ENCODE measurements at places on chromosomes 11 and 22. TPM values are rescaled to one million over a fixed set of nuclear protein-coding genes. Genes with fewer than 3 reads are reported as not detected.

- DNase-seq, result no peak
Observed at GRCh38 chr11:17777738-17778091, 43.1 kb downstream of the KCNC1 start.

DNA sequence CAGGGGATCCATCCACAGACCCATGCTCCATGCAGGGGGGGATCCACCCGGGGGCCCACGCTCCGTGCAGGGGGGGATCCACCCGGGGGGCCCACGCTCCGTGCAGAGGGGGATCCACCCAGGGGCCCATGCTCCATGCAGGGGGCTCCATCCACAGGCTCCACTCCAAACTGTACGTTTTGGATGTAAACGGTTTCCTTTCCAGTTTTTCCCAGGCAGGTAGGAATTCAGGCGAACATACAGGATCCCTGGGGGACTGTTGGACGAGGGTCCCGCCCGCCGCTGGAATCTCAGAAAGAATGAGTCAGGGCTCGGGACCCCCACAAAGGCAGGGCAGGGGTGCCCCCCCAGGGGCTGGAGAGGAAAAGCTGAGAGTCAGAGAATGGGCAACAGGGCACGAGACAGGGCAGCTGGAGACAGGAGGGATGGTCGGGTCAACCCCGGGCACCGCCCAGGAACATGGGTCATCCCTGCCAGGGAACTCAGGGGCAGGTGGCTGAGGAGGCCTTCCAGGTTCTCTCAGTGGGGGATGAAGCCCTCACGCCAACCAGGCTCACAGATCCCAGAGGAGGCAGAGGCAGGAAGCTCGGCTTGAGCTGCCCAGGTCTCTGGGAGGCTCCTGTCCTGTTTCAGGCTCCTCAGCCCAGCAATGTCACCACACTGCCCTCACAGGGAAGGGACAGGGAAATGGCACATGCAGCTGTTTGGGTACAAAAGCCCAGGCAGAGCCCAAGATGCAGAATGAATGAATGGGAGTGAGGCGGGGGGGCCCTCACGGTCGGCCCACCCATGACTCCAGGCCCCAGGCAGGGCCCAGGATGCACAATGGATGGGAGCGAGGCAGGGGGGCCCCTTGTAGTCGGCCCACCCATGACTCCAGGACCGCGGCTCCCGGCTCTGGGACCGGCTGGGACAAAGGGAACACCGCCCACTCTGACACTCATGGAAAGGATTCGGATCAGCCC is 200.2 kb downstream of the BRD1 start:
- DNase-seq, result no peak

GRCh38 chr11:370070-370941 is 1.0 kb downstream of the B4GALNT4 start:
- no peak for DNase-seq

DNA sequence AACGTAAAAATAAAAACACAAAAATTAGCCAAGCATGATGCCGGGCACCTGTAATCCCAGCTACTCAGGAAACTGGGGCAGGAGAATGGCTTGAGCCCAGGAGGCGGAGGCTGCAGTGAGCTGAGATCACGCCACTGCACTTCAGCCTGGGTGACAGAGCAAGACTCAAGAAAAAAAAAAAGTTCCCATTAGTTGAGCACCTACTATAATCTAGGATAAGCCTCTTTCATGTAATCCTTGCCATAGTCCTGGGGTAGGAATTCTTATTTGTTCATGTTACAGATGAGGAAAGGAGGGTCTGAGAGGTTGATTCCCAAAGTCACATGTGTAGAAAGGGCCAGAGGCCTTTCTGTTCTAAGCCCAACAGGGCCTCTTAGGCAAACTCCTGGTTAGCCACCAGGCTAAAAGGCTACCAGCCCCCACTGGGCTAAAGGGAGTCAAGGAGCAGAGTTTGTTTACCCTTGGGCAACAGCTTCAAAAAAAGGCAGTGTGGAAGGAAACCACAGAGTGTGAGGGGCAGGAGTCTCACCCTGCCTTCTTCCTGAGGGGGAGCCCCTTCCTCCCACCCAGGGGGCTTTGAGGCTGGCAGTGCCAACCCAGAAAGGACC is 21.6 kb upstream of the CSNK1E start:
- DNase-seq, result no peak

GRCh38 chr11:62905296-62905695 is 15.9 kb downstream of the CHRM1 start:
- no peak for DNase-seq

DNA sequence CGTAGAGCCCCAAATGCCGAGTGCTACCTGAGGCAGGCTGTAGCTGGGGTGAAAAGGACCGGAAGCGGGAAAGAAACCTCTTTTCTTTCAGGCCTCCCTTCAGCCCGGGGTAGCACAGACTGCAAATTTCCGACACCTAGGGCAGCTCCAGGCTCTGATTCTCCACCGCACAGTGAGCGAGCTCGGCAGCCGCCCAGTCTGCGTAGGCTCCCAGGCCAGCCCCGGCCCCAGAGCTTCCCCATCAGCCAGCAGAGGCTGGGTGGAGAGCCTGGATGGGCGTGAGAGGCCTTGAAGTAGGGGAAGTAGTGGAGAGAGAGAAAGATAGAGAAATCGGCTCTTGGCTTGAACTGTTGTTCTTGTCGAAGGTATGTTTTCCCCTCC is 9.3 kb upstream of the PAX6 start:
- no peak for DNase-seq

DNA sequence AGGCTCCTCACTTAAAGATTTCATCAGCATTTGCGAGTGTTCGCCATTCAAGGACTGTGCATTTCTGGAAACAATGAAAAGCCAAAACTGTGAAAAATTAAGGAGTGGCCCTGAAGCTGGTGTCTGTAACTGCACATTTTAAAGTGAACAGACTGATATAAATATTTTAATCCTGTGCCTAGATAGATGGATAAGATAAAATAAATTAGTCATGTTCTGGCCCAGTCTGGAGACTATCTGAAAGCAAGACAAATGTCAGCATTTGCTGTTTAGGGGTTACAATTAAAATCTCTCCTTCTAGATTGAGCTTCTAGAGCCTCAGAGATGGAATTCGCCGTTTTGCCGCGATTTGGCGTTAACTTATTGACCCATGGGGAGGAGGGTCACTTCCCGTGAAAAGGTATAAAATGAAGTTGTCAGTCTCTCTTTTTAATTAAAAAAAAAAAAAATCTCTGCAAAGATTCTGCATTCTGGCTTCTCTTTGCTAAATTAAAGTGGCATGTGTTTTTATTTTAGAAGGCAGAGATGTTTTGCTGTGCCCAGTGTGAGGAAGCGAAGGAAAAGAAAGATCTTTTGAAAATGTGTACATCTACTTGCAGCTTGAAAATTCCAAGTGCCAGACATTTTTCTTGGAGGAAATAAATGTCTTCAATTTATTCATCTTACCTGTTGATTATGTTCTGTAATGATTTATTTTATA is 79.7 kb upstream of the WNT7B start:
- DNase-seq, result no peak

- no peak for DNase-seq
Observed at GRCh38 chr11:1630271-1630670, 696 bp downstream of the KRTAP5-5 start.

DNA sequence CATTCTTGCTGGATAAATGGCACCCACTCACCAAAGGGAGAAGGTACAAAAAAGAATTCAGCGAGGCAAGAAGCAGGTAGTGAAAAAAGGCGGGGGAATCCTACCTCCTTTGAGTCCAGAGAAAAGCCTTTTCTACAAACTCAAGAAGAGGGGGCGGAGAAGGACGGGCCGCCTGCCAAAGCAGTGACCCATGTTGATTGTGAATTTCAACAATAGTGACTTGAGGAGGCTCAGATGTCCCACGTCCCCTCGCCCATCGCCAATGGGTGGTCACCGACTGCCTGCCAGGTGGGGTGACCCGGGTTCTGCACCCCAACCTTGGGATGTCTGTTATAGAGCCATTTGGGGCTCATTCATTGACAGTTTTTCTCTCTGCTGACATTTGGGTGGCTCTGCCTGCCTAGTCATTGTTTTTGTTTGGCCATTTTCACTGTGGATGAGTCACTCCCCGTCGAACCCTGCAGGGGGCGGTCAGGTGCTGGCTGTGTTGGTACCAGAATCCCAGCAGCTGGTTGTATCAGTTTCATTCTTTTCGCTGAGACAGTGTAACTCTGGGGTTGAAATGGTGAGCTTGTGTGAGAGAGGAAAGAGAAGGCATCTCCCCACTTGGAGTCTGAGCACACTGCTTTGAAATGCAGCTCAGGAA is 163.4 kb upstream of the NCAM1 start:
- DNase-seq, result no peak

- DNase-seq, result no peak
Observed at GRCh38 chr11:111715142-111715816, 50.9 kb downstream of the PPP2R1B start.

- no peak for DNase-seq
Observed at GRCh38 chr11:95570845-95571244, 218.7 kb downstream of the FAM76B start.

DNA sequence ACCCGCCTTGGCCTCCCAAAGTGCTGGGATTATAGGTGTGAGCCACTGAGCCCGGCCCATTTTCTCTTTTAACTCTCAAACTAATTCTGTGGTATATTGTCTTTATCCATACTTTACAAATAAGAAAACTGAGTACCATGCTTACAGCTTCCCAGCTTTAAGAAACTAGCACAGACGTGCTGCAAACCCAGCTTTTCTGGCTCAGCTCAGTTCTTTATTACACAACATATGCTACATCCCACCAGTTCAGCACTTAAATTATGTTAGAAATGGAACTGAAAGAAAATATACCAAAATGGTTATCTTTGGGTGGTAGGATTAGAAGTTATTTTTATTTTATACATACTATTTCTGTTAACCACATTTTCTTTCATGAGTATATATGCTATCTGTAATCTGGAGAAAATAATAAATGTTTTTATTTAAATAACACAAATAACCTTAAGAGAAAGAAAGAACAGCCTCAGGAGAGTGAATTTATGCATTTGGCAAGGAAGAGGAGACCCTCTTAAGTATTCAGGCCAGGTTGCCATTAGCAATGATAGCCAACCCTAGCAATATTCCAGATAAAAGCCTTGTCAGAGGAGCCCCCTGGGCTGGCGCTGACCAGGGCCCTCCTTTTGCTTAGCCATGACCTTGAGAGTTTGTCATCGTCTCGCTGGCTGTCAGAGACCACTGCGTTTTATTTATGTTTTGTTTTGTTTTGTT is 33.8 kb downstream of the SLN start:
- no peak for DNase-seq

- no peak for DNase-seq
Observed at GRCh38 chr11:96061730-96062129, 137.8 kb upstream of the MTMR2 start.

GRCh38 chr22:46728470-46728869 is 9.6 kb downstream of the CERK start:
- DNase-seq, result no peak

DNA sequence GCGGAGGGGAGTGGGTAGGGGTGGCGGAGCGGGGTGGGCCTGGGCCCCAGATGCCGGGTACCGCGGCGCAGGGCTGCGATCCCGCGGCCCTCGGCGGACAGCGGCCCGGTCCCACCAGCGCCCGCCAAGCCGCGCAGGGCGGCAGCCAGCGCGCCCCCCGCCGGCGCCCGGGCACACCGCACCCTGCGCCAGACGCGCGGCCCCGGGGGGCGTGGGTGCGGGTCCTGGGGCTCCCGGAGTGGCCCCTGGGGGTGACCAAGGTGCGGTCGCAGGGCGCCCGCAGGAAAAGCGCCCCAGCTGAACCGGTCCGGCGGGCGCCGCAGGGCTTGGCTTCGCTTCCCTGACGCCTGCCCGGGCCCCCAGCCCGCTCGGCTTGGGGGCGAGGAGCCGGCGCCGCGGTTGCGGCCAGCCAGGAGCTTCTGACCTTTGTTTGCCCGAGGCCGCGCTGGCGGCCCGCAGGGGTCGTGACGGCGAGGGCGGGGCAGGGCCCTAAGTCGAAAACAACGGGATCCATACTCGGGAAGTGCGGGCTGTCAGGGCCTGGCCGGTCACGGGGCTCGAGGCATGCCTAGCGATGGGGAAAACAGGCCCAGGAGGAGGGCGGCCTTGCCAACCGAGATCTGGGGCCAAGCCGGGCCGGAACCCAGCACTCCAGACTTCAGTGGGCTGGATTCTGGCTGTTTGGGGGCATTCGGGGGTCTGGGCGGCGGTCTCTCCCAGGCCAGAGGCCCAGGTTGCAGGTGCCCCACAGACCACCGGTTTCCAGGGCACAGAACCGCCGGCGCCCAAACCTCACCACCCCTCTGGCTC is 581 bp upstream of the AP5B1 start:
- no peak for DNase-seq

- DNase-seq, result no peak
Observed at GRCh38 chr11:698493-699115, 3.0 kb downstream of the TMEM80 start.

GRCh38 chr11:119147604-119148333 is 1.1 kb upstream of the ABCG4 start:
- no peak for DNase-seq

GRCh38 chr11:94525546-94526324 is 13.5 kb downstream of the C11orf97 start:
- DNase-seq, result no peak

- DNase-seq, result no peak
Observed at GRCh38 chr11:75689863-75690609, 21.2 kb upstream of the MAP6 start.

- no peak for DNase-seq
Observed at GRCh38 chr11:130402570-130402969, 25.8 kb downstream of the ADAMTS8 start.

- DNase-seq, result no peak
Observed at GRCh38 chr11:9688716-9689511, 25.0 kb downstream of the SWAP70 start.

DNA sequence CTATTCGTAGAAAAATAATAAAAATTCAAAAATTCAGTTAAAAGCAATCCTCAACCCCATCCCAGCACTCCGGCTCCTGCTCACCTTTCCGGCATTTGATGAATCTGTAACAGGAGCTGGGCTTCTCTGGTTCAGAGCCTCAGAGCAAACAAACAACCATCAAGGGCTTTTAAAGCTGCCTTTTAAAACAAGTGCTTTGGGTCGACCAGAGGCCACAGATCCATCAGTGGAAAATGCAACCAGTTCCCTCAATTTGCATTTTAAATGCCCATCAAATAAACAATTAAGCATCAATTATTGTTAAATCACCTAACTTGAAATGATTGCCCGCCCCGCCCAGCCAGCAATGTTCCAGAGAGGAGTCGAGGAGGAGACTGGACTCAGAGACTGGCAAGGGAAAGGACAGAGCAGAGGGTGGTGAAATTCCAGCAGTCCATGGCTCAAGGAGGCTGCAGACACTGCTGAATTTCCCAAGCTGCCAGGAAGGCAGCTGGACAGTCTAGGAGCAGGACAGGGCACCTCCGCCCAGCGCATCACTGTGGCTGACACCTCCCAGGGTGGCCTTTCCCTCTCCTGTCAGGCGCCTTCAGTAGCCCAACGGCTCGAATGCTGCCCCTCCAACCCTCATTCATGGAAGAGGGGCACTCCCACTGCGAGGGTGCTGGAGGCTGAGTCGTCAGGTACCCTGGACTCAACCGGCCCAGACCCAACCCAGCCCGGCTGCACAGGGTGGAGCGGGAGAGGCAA is 7.5 kb downstream of the FXYD6 start:
- DNase-seq, result no peak

GRCh38 chr11:112734207-112734606 is 227.0 kb upstream of the NCAM1 start:
- no peak for DNase-seq

- DNase-seq, result no peak
Observed at GRCh38 chr22:47323518-47323917, 561.1 kb downstream of the TBC1D22A start.

B4GALNT4 gene
- 0.97 TPM for total RNA-seq

HOATZ gene
- not detected for total RNA-seq

DTX4 gene
- total RNA-seq, result 5.5 TPM

OR9Q1 gene
- not detected for total RNA-seq

SMTNL1 gene
- total RNA-seq, result not detected

ABCC8 gene
- not detected for total RNA-seq

CABP4 gene
- total RNA-seq, result 0.38 TPM

GRM5 gene
- not detected for total RNA-seq

NRXN2 gene
- not detected for total RNA-seq

RBM4B gene
- 10.1 TPM for total RNA-seq

Data from esophagus squamous epithelium (tissue), 5 donors.